ENCODE measurements at places on chromosomes 4 and X.

DNA sequence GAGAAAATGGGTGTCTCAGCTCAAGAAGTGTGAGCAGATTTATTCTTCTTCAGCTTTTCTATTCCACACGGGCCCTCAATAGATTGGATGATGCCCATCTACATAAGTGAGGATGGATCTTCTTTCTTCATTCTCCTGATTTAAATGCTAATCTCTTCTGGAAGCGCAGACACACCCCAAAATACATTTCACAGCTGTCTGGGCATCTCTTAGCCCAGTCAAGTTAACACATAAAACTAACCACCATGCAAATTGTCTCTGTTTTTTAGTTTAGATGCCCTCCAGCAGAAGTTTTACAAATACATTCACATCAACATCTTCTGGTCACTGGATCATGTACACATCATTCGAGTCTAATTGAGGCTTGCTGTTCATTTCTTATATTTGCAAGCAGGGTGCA, 249.0 kb upstream of the VCX3A start:
- no peak for DNase-seq

- DNase-seq = no peak
Observed at GRCh38 chr4:85724791-85725563, 250.0 kb downstream of the ARHGAP24 start.

DNA sequence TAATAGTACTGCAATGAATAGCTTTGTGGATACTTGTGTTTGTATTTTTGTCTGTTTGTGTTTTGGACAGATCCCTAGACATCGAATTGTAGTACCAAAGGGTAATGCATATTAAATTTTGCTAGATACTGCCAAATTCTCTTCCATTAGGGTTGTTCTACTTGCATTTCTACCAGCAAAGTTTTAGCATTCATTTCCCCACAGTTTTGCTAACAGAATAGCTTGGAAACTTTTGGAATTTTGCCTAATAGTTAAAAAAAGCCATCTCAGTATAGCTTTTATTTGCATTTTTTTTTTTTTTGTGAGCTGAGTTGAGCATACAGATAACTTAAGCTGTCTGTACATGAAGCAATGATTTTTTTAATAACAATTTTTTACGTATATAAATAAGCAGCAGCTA, 1084.9 kb downstream of the ADGRL3 start:
- DNase-seq = no peak

DNA sequence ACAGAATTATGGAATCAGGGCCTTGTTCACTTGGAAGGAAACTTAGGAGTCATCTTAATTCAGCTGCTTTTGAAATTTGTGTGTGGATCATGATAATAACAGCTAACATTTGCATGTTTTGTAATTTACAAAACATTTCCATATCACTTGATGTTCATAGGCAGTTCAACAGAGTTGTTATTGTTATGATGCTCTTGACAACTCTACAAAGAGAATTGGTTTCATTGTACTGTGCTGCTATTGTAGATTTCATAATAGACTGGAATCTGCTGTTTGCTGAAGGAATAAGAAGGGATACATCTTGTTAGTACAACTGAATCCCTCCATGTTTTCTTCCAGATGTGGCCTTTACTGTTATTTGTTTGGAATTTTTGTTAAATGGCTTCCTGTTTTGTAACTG, 83.5 kb downstream of the CNKSR2 start:
- DNase-seq = no peak

GRCh38 chr4:67929426-67929825, 33.9 kb downstream of the TMPRSS11A start:
- DNase-seq = no peak

DNA sequence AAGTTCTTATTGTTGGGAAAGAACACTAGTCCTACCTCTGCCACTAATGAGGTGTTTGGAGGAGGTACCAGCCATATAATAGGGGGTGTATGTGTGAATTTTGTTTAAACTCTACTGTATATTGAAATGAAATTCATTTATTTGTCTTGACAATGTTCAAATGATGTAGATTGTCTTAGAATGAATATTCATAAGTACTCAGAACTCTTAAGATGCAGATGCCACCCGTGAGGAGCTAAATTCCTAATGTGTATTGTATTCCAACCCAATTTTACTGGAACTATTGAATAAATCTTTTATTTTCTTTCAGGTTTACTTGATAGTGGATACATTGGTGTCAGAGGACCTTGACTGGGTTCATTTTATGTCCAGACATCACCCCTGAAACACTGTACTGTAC, 63.9 kb upstream of the RAB33B start:
- no peak for DNase-seq

GRCh38 chr4:115575851-115576250, 462.4 kb upstream of the NDST4 start:
- DNase-seq = no peak

DNA sequence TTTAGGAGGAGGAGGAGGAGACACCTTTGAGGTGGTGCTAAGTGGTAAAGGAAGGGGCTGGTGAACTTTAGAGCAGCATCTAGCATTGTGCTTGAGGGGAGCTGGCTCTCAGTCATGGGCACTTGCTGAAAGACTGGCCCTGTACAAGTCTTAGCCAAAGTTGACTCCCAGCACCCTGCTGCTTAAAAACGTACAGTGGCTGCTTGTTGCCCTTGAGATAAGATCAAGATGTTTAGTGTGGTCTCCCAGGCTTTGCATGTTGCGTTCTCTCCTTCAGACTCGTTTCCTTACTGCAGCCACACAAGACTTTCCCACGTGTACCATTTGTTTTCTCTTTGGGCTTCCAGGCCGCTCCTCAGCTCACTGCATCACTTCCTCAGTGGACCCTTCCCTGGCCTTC, 1.8 kb downstream of the MED28 start:
- no peak for DNase-seq

DNA sequence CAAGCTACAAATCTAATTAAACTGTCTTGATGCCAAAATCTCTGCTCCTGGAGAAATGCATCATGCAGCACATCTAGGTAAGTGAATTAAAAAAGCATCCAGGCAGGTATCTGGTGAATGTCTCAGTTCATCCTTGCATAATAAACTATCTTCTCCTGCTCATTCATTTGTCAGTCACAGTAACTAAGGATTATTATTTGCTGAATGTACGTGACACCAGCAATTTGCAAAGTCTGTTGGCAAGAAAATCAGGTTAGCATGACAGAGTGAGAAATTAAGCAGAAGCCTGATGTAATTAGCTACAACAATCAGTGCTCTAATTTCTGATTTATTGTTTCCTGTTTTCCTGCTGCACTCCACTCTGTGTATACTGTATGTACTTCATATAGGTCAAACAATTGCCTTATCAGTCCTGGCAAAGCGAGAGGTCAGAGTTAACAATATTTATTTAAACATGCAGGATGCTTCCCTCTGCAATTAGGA, 213.6 kb downstream of the FBXO8 start:
- no peak for DNase-seq

GRCh38 chr4:86890790-86891189, 1.4 kb downstream of the C4orf36 start:
- no peak for DNase-seq

DNA sequence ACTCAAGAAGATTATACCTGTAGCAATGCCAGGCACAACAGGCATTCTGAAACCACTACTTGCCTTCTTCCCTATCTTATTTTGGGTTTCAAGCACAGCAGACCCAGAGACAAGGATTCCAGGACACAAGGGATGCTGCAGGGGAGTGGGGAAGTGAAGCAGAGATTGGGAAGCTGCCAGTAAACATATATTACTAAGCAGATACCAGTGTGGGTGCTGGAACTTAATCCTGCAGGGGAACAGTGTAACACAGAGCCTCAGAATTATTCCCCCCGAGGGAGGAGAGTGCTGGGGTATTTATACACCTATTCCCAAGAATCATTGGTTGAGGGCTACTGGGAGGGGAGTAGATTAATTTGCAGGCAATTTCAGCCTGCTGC, 33.3 kb upstream of the MAML3 start:
- no peak for DNase-seq

GRCh38 chr4:77805840-77806239, 13.3 kb downstream of the CNOT6L start:
- DNase-seq = no peak

DNA sequence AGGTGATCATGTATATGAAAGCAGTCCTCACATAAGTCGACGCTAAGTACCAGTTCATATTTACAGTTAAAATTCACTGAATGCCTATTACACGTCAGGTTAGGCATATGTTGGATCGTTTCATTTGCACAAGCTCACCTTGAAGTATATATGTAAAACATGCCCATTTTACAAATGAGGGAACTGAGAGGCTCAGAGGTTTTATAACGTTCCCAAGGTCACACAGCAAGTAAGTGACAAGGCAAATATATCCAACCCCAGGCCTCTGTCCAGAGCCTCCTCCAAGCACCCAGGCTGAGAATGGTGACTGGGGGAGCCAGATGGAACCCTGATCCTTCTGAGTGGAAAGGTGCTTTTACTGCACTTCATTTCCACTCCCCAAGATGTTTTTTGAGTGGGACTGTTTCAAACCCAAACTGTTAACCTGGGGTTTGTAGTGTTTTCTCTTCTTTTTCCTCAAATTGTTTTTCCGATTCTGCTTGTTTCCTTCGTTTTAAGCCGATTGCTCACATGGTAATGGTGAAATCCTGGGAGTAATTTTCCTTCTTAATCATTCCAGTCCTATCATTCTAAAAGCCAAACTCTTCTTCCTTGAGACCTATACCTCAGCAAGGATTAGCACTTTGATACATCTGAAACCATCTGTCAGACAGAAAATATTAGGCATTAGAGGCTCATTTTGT, 791 bp downstream of the SMIM20 start:
- DNase-seq = no peak

GRCh38 chr4:139299536-139299935, 1.8 kb upstream of the NAA15 start:
- DNase-seq = no peak

- no peak for DNase-seq
Observed at GRCh38 chr4:35125995-35126712, 1118.2 kb downstream of the ARAP2 start.

DNA sequence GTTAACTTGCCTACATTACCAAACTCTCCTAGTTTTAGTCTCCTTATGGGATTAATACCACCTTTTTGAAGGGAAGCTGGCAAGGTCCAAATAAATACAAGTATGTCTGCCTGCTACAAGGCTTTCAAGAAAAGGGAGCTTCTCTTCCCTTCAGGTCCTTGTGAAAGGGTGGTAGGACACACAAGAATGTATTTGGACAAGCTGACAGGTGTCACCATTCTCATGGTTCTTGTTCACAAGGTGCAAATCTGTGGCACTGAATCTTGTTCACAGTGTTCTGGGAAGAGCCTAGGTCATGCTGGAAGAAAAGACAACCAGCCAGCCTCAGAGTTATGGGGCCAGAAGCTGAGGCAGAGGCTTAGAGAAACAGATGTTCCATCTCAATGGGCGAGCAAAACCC, 41.9 kb downstream of the GPC3 start:
- DNase-seq = no peak

GRCh38 chrX:145865082-145865481, 47.5 kb downstream of the SLITRK2 start:
- no peak for DNase-seq

DNA sequence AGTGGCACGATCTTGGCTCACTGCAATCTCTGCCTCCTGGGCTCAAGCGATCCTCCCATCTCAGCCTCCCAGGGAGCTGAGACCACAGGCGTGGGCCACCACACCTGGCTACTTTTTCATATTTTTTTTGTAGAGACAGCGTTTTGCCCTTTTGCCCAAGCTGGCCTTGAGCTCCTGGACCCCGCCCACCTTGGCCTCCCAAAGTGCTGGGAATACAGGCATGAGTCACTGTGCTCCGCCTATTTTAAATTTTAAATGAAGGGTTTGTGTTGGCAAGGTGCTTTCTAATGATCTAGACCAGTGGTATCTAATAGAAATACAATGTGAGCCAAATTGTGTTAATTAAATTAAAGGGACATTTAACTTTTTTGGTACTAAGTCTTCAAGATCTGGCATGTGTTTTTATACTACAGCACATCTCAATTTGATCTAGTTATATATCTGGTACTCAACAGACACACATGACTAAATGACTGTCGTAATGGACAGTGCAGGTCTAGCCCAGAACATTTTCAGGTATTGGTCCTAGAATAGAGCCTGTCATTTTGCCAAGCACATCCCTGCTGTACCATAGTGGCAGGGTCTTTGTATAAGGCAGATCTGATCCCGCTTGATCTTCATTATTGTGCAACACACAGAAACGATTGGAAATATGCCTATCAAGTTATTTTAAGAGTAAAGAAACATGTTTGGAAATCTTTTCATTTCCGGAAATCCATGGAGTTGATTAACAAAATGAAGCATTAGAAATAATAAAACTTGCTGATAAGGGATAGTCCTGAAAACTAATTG, 7.3 kb downstream of the PGK1 start:
- DNase-seq = no peak

DNA sequence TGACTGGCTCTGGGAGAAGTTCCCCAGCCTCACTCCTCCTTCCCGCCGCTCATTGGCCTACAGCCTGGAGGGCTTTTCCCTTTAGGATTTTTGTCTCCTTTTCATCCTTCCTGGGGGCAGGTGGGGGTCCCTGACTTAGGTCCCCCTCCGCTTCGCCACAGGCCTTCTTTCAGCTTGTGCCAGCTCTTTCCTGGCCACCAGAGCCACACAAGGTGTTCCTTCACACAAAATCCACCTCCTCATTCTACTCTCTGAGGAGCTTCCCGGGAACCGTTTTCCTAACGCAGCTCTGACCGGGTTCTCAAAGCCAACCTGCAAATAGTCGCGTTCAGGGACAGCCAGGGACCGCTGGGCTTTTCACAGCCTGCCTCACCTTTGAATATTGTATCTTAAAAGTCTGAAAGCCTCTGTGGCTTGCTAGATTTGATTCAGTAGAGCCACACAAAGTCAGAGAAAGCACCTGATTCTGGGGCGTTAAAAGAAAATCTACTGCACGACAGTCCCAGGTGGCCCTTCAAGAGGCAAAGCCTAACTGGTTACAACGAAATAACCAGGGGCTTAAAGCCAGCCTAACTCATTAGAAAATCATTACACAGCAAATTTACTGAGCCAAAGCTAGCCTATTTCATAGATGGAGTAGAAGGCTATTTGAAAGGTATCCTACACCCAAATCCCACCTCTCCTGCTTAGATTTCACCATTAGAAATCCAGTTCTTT, 731 bp upstream of the GPC3 start:
- DNase-seq = no peak

DNA sequence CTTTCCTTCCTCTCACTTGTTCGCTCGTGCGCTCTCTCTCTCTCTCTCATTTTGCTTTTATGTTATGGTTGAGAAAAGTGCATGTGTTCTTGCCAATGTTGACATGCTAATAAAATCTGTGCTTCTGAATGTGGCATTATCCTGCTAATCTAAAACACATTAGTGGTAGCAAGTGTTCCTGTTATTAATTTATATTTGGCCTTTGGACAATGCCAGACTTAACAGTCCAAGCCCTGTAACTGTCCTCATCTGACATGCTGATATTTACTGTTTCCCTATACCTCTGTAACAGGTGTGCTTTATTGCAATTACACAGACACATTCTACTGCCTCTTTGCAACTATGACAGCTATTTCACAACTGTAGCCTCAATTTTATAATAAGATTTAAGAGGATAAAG, 2.7 kb downstream of the PPARGC1A start:
- DNase-seq = no peak

DNA sequence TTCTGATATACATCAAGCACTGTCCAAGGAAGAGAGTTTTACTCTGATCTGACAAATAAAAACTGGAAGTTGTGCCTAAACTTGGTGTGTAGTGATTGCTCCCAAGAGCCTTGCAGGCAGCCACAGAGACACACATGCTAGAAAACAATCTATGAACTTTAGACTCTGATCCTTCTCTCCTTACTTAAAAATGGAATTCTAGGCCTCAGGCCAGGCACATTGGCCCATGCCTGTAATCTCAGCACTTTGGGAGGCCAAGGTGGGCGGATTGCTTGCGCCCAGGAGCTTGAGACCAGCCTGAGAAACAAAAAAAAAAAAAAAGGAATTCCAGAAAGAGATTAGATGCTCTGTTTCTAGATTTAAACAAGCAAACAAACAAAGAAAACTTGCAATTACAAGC, 45.6 kb upstream of the S100G start:
- no peak for DNase-seq

All from DMS79 (cell line).